ENCODE measurements at places on chromosomes 1 and 21. TPM values are rescaled to one million over a fixed set of nuclear protein-coding genes. Genes with fewer than 3 reads are reported as not detected.

The RIPK4 gene
- 23.4 TPM for polyA plus RNA-seq

GRCh38 chr1:47433037-47433421, 4.8 kb upstream of the FOXD2 start:
- DNase-seq = no peak

GRCh38 chr1:26545969-26546323, 16.4 kb downstream of the RPS6KA1 start:
- no peak for DNase-seq

GRCh38 chr1:173411835-173412742, 65.0 kb upstream of the PRDX6 start:
- DNase-seq = no peak

DNA sequence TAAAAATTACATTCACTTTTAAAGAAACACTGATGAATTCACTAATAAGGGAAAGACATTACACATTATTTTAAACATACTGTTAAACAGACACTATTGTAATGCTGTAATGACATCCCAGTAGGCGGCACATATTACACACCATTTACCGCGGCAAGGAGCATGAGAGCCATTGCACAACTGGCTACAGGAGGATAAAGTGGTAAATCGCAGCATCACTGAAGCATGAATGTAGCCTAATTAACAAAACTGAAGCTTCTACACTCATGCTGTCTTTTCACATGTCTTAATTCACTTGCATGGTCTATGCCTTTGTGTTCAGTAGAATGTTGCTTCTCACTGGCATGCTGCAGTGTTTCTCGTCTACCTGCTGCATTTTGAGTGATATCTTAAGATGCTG, 1046.0 kb downstream of the MRPL39 start:
- no peak for DNase-seq

DNA sequence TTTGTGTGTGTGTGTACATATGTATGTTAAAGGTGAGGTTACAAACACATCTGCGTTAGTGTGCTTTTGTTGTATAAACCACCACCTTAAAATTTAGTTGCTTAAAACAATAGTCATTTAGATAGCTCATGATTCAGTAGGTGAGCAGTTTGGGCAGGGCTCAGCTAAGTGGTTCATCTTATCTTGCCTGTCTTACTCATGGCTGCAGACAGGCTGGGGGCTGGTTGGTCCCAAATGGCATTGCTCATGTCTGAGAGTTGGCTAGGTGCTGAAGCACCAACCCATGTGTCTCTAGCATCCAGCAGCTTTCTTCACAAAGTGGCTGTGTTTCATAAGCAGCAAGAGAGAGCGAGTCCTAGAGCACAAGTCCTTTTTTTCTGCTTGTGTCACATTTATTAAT, 91.4 kb downstream of the MACF1 start:
- no peak for DNase-seq

The CRABP2 gene
- 6.5 TPM for polyA plus RNA-seq

The FBXO42 gene
- 18.0 TPM for polyA plus RNA-seq

The SESN2 gene
- 20.9 TPM for polyA plus RNA-seq

The LRRC71 gene
- polyA plus RNA-seq = not detected

GRCh38 chr1:14067711-14068110, 367.7 kb downstream of the PRDM2 start:
- no peak for DNase-seq

DNA sequence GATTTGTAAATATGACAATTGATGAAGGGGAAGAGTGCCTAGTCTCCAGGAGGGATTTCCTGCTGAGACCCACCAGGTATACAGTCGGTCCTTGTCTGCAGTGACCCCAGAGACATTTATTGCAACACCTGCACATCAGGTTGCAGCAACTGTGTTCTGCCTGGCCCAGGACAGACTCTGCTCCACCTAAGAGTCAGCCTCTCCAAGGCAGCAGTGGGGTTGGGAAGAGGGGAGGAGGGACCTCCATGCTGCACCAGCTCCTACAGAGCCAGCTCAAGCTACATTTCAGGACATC, 120.4 kb upstream of the IRF2BP2 start:
- no peak for DNase-seq

- DNase-seq = no peak
These were observed 17.7 kb downstream of the CD1E start for GRCh38 chr1:158371188-158371953.

The GIPC2 gene
- 0.28 TPM for polyA plus RNA-seq

GRCh38 chr1:168096296-168097165, 40.2 kb downstream of the GPR161 start:
- no peak for DNase-seq

The IFNLR1 gene
- 2.8 TPM for polyA plus RNA-seq

- DNase-seq = no peak
These were observed 78.6 kb downstream of the SLC25A24 start for GRCh38 chr1:108121358-108122143.

DNA sequence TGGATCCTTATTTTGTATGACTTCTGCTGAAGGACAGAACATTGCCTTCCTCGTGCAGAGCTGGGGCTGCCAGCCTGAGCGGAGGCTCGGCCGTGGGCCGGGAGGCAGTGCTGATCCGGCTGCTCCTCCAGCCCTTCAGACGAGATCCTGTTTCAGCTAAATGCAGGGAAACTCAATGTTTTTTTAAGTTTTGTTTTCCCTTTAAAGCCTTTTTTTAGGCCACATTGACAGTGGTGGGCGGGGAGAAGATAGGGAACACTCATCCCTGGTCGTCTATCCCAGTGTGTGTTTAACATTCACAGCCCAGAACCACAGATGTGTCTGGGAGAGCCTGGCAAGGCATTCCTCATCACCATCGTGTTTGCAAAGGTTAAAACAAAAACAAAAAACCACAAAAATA, 27.5 kb upstream of the KDM4A start:
- no peak for DNase-seq

GRCh38 chr1:66685265-66685664, 67.0 kb upstream of the DYNLT5 start:
- no peak for DNase-seq

DNA sequence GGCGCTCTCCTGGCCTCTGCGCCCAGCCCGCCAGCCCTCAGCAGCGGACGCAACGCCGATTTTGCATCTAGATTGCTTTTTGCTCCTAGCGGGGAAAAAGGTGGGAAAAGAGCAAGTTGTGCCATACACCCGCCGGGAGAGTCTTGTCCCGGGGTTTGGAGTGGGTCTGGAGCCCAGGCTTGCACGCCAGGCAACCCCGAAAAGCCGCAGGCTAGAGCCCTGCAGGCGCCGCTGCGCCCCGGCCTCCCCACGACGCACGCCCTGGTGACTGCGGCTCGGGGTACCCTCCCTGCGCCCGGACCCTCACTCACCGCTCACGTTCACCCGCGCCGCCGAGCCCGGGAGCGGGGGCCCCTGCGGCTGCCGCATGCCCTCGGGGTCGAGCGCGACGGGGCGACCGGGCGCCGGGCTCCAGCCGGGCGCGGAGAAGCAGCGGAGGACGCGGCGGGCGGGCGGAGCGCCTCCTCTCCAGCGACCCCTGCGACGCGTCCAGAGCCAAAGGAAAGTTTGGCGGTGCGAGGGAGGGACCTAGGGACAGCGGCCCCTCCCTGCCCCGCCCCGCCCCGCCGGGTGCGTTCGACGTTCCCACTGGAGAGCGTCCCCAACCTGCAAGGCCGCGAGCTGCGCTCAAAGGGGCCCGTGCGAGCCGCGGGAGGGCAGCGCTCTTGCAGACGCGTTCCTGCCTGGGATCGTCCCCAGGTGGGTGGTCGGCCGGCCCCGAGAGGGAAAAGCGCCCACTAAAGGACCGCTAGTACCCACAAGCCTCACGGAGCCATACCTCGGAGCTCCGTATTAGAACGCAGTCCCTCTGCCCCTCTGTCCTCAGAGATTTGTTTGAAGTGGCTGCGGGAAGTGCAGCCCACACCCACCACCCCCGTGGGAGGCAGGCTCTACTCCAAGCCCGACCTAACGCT, at the start of gene LPAR3:
Gene LPAR3 (minus strand): TSS at position 502 of the 914 bp plus-strand sequence. CDS start 27,086 bp downstream, outside the sequence.
- DNase-seq = no peak

DNA sequence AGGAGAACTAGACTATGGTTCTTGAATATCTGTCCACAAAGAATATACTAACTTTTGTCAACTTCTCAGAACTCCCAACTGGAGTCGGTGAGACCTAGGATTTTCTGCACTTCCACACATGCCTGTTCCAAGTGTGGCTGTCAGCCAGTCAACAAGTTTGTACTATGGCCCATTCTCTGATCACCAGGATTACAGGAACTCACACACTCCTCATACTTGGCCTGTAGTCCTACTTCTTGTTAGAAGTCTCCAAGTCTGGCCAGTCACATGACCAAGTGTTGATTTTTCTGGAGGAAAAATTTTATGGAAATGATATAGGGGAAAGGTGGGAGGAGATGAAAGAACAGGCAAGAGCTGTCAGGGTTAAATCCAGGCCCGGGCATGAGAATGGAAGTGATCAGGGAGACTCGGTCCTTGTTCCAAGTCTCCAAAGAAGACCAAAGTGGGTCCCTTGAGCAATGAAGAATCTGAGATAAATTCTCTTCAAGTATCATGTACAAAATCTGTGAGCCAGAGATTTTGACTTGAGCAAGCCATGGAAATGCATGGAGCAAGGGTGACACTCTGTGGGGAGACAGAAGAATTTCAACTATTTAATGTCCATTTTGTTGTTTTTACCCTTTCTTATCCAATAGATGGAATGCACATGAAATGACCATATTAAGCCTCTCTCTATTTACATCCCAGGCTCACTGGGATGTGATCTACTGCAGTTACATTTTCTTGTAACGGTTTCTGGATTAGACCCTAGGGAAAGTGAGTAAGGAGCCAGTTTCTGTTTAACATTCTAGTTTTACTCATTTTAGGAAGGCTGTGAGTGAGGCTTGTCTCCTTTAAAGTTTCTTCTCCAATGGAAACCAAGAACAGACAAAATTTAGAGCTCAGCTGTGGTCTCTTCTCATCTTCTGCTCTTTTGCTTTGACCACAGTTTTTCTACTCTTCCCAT, 320.9 kb downstream of the ASTN1 start:
- no peak for DNase-seq

The FAM131C gene
- 0.64 TPM for polyA plus RNA-seq

The RNU5D-1 gene
- not detected for polyA plus RNA-seq

DNA sequence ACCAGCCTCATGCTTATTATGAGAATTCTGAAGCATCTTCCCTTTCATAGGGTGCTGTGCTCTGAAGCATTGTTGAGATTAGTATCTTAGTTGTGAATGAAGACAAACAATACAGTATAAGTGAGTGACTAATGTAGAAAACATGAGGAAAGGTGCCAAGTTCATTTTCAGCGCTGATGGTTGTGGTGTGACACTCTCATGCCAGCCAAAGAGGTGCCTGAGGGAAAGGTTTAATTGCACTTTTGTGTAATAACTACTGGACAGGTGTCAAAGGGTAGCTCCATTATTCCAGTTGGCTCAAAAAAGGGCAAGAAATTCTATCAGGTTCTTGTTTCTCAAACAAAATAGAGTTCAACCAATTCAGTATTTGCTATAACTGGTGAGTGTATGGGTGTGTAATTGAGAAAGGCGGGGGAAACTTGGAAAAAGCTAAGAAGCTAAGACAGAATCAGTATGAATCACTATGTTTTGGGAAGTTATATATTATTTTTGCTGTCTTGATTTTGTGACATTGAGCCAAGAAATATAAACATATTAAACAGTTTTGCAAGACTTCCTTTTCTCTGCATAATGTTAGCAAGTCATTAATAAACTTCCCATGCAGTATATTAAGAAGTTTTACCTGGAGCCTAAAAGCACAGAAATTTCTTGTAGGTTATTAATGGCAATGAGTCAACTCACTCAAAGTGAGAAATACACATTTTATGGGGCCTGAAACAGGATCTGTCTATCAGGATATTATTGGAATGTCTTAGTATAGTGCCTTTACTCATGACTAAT, 31.8 kb downstream of the KCNK2 start:
- DNase-seq = peak; percentile 57
